ENCODE measurements at places on chromosomes 5 and 9.

DNA sequence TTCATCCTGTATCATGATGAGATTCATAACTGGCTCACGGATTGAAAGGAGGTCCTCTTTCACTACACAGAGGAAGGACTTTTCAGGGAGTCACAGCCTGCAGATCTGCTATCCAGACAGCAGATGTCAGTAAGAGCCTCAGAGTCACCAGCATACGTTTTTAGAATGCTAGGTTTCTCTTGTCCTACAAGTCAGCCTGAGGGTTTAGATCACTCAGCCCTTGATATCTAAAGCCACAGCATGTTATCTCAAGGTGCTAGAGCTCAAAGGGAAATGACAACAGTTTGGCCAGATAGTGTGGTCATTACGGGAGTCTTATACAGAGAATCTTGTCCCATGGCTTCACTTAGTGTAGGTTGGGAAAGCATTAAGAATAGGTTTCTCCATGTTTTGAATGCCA lies 30.9 kb upstream of the SLC46A2 start:
- no peak for DNase-seq

DNA sequence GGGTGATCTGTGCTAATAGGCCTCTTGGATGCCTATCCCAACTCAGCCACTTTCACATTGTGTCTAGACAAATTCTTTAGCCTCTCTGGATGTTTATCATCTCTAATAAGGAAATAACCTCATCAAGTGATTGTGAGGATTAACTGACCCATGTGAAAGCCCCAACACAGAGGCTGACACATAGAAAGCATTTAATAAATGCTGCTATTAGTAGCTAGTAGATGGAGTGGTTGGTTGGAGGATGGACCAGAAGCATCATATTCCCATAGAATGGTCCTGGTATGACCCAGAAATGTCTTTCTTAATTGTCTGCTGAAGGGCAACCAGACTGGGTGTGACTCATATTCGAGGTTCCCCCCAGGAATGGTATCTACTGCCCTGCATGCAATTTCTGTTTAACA lies 124.4 kb downstream of the PIK3R1 start:
- no peak for DNase-seq

GRCh38 chr9:36123515-36123914 lies 13.0 kb upstream of the GLIPR2 start:
- no peak for DNase-seq

- DNase-seq: no peak
These were observed 572.6 kb upstream of the CLINT1 start for GRCh38 chr5:158431369-158432029.

DNA sequence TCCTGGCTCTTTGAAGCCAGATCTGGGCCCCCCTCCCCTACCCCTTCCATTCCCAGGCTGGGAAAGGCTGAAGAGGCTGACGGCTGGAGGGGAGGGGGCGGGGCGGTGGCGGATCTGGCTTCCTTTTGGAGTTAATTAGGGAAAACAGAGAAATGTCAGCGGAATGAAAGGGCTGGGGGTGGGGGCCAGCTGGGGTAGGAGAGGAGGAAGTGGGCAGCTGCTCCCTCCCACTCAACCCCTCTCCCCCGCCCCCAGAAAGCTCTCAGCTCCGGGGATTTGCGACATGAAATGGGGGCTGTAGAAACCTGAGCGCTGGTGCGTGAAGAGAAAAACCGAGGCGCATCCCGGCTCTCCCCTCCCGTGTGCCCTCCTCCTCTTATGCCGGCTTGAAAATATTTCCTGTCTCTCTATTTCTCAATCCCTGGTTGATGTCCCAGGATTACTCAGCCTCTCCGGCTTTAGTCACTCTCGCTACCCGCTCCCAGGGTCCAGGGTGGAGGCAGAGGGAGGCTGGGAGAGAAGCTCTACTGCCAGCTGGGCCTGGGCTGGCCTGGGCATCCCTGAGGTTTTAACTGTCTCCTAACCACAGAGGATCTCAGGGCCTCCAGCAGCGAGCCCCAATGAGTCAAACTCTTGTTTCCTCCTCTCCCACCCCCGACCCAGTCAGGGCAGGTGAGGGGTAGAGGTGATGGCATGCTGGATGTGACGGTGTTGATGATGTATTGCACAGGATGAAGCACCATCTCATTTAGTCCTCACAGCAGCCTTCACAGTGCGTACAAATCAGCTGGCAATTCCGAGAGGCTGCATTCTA lies 20.1 kb downstream of the PCDHGC5 start:
- peak; percentile 86 for DNase-seq

DNA sequence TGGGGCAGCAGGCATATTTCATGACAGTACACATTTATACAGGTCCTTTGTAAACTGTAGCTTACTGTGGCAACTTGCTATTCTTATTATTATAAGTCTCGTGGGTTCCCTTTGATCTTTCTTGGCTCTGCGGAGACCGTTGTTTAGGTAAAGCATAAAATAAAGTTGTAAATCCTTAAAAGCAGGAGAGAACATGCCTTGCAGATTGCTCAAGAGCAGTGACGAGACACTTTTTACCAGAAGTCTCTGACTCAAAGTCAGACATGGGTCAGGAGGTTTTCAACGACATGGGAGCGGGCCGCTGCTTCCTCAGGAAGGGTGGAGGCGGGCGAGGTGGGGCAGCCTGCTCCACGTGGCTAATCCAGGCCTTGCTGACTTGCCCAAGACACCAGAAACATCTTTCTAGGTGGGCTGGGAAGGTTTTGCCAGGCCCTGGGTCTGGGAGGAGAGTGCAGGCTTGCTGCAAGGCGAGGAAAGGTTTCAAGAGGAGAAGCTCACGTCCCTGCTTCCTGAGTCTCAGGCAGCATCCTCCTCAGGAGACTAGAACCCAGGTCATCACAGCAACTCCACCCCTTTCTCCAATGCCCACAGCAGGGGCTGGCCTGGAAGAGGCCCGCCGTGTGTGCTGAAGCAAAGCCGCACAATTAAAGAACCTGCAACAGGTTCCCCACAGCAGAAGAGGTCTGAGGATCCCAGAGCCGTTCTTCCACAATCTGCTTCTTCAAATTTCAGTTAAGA lies 6.5 kb downstream of the TBC1D2 start:
- no peak for DNase-seq

DNA sequence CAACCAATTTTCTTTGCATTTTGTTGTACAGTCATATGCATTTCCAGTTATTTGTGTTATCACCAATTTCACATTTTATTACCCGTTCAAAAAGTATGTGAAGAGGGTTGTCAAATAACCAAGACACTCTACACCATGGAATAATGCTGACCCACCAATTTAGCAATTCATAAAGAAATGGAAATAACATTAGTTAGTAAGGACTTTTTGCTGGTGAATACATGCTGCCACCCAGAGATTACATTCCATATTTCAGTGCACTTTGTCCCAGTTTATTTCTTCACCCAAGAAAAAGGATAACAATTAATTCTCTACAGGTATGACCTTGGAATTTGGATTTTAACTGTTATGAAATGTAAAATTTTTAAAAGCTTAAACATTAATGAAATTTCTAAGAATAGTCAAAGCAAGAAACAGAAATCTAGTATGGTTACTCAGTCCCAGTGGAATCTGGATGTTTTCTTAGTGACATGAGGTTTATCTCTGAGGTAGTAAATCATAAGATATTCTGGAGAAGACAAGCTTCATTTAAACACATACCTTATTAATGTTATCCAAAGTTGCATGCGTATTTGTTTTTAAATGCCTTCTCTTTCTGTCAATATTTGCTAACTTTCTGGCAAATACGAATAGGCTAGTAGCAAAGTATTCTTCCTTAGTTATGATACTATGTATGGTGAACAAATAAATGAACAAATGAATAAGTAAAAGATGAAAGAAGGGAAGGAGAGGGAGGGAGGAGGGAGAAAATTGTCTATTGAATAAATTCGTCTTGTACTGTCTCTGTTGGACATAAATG lies 100.6 kb downstream of the CETN3 start:
- no peak for DNase-seq

DNA sequence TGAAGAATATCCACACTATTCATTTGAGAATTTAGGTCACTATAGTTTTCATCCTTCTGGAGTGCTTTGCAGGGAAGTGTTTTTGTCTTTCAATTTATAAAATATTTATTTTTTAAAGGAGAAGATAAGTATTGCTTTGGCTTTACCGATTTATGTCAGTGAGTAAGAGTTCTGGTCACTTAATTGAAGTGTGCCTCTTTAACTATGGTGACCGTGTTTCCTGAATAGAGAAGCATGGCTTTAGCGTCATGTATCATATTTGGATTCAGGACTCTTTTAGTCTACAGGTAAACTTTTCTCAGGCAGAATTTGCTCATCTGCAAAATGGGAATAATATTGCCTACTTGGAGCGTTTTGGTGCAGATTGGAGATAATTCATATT lies 902 bp downstream of the BDP1 start:
- no peak for DNase-seq

DNA sequence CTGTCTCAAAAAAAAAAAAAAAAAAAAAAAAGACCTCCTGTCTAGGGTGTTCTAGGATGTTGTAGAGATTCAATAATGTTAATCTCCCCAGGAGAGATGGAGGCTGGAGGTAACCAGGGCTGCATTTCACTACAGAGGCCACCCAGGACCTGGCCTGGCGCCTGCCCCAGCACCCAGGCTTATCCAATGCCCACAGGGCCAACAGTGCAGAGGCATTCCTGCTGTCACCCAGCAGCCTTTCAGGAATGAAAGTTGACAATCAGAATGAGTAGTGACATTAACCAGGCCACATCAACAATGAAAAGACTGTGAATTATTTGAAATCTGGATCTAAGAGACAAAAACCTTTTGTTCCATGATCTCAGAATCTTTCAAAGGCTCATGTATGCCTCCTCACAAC lies 36.2 kb upstream of the GABRP start:
- DNase-seq: no peak

DNA sequence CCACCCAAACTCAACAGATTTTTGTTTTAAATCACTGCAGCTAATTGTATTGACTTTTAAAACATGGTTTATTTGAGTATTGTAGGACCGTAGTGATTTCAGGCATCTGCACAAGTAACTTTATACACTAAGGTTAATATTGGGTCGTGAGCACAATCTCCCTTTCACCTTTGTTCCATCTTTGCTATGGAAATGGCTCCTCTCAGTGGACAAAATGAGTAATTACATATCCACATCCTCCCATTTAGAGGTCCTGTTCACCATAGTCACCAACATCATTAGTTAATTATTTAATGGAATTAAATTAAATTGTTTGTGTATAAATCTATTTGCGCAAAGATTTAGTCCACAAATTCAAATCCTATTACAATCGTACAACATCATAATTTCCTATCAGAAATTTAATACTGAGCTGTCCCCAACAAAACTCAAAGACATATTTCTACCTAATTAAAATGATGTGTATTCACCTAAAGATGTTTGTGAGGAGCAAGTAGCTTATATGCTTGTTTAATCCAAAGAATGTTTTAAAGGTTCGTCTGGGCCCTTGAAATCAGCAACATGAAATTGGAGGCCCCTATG lies 173.0 kb upstream of the DAPK1 start:
- DNase-seq: no peak

GRCh38 chr9:97759581-97760288 lies 62.6 kb upstream of the XPA start:
- DNase-seq: no peak

DNA sequence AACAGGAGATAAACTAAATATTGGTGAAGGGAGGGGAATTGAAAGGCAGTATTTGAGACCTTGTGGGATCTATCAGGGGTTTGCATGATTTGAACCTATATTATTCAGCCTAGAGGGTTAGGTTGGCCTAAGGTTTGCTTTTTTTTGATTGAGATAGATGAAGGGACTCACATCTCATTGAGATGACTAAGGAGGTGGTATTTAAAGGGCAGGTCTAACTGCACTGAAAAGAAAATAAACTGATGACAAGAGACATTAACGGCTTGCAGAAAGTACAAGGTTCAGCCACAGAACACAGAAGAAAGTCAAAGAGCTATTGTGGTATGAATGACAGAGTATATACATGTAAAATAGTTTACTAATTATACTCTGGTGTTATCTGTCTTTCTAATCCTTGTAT lies 412.7 kb downstream of the CDH10 start:
- DNase-seq: no peak

- DNase-seq: no peak
These were observed 214.9 kb upstream of the WWC1 start for GRCh38 chr5:168076561-168076991.

- DNase-seq: no peak
These were observed 1583.2 kb upstream of the WWC1 start for GRCh38 chr5:166708291-166708690.

DNA sequence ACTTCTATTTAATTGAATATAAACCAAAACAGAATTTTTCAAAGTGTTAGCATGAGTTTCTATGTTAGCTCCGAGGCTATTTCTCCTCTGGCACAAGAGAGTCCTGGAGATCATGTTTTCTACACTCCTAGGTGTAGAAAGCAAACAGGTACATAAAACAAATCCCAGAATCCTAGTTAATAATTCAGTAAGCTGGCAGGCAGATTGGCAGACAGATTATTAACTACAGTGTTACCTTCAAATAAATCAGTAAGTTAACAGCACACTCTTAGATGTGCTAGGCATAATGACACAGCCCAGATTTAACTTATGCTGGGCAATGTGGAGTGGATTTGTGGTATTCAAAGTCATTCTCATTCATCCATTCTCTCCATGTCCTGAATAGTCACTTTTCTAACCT lies 282.8 kb upstream of the RPS23 start:
- DNase-seq: no peak

DNA sequence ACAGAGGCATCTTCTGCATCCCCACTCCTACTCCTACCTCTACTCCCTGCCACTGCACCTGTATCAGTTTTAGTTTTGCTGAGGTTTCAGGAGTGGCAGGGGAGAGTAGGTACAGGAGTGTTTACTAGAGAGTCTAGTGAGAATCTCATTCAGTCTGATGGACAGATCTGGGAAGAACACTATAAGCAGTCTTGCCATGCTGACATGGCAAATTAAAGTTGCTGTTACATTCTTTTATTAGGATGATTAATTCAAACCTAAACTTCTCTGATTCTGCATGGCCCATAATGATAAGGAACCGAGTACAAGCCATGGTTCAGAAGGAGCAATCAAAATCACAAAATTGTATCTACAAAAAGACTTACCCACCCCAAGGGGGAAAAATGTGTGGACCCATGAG lies 7.4 kb downstream of the ARSK start:
- no peak for DNase-seq

All from renal cortex interstitium (tissue), 15 donors.